CD14-positive monocyte (primary cell): ENCODE measurements at places on chromosomes 2 and 18.

DNA sequence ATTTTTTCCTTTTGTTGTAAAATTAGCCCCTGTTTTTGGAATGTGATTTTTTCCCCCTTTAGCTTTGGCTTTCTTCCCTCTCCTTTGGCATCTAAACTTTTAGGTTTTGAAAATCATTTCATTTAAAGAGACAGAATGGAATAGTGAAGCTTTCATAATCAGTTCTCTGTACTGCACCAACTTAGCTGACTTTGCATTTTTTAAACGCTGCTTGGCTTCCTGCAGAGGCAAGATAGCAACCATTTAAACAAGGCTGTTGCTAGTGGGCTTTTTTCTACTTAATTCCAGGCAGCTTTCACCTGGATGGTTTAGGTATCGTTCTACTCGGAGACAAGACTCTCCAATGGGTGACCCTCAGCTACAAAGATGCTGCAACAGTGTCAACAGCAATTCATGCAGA is 267.9 kb upstream of the PKDCC start:
- H3K27ac ChIP-seq, result no peak overlapping the region
- no peak for DNase-seq
- no peak overlapping the region for H3K4me3 ChIP-seq
- no peaks in the 10 kb centered on the region for H3K4me1 ChIP-seq
- no peaks in the 10 kb centered on the region for H3K27me3 ChIP-seq

DNA sequence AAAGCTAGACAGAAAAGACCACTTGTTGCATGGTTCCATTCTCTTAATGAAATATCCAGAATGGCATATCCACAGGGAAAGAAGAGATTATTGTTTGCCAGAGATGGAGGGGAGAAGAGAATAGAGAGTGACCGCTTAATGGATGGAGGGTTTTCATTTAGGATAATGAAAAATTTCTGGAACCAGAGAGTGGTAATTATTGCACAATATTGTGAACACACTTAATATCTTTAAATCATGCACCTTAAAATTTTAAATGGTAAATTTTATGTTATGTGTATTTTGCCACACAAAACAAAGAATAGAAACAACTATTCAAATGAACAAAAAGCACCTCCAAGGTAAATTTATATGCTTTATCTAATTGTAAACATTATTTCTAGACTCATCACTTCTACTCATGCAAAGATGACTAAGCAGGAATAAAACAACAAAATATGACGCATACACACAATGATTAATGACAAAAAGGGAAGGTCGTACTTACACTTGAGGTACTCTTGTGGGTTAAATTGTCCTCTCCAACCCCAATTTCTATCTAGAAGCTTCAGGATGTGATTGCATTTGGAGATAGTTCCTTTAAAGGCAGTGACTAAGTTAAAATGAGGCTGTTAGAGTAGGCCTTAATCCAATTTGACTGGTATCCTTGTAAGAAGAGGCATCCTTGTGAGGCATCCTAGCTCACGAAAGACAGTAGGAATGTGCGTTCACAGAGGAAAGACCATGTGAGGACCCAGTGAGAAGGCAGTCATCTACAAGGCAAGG is 18.7 kb upstream of the DHRS9 start:
- DNase-seq, result peak; percentile 83
- no peaks in the 10 kb centered on the region for H3K27me3 ChIP-seq
- no peak overlapping the region for H3K4me3 ChIP-seq
- peak overlapping the region; percentile 75 for H3K27ac ChIP-seq
- H3K36me3 ChIP-seq, result no peaks in the 10 kb centered on the region

DNA sequence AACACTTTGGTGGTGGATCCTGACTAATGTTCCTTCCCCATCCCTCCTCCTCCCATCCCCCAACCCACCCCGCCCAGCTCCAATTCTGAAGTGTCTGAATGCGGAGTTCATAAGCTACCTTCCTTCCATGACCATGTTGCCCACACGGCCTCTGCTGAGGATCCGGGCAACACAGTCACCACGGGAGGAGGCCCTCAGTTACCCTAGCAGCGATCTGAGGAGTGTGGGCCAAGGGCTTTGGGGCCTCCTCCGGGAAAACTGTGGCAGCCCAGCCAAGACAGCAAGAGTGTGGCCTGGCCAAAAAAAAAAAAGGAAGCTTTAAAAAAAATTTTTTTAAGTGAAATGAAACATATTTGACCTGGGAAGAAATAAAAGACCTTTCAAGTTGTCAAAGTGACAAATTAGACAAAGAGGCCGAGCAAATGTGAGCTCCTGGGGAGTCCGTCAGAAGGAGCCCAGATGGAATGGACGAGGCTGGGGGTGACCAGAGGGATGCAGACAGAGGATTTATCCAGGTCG is 169.0 kb upstream of the PKDCC start:
- H3K27ac ChIP-seq, result no peak overlapping the region
- DNase-seq, result no peak
- H3K4me1 ChIP-seq, result no peaks in the 10 kb centered on the region
- H3K4me3 ChIP-seq, result no peak overlapping the region

DNA sequence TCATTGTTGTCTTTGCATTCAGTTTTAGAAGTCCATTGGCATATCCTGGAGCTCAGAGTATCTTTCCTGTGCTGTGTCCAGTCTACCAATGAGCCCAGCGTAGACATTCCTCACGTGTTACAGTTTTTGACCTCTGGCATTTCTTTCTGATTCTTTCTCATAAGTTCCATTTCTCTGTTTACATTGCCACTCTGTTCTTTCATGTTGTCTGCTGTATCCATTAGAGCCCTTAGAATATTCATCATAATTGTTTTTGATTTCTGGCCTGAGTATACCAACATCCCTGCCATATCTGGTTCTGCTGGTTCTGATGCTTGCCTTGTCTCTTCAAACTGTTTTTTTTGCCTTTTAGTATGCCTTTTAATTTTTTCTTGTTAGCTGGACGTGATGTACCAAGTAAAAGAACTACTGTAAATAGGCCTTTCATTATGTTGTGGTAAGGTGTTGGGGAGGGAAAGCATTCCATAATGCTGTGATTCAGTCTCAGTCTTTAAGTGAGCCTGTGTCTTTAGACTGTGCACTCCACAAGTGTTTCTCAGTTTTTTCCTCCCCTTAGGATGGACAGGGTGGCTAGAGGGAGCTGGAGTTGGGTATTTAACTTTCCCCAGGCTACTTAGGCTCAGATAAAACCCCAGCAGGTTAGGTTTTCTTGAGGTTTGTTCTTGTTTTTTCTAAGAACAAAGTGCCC is 35.6 kb downstream of the CEP192 start:
- no peak overlapping the region for H3K4me3 ChIP-seq
- peaks cover 93% of the 10 kb centered on the region for H3K36me3 ChIP-seq
- no peaks in the 10 kb centered on the region for H3K27me3 ChIP-seq
- H3K27ac ChIP-seq, result no peak overlapping the region

GRCh38 chr2:204871231-204871953 is 326.1 kb downstream of the PARD3B start:
- no peaks in the 10 kb centered on the region for H3K4me1 ChIP-seq

GRCh38 chr2:35794796-35795450 is 560.7 kb upstream of the CRIM1 start:
- no peaks in the 10 kb centered on the region for H3K4me1 ChIP-seq
- H3K4me3 ChIP-seq, result no peak overlapping the region
- no peaks in the 10 kb centered on the region for H3K27me3 ChIP-seq
- no peaks in the 10 kb centered on the region for H3K36me3 ChIP-seq

DNA sequence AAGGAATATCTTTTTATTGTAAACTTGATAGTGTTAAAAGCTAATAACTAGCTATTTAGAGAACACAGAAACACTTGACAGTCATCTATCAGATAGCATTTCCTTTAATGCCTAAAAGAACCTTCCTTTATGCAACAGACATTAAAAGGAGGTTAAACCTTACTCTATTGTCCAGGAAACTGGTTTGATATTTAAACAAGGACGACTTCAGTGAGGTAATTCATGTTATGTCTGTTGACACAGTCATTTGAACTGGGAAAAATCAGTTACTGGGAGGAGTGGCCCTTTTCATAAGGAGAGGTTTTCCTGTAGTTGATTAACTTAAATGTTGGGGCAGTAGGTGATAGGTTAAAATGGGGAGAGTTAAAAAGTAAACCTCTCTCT is 6.7 kb downstream of the TGIF1 start:
- peaks cover 34% of the 10 kb centered on the region for H3K36me3 ChIP-seq
- no peak overlapping the region for H3K4me3 ChIP-seq
- DNase-seq, result no peak

DNA sequence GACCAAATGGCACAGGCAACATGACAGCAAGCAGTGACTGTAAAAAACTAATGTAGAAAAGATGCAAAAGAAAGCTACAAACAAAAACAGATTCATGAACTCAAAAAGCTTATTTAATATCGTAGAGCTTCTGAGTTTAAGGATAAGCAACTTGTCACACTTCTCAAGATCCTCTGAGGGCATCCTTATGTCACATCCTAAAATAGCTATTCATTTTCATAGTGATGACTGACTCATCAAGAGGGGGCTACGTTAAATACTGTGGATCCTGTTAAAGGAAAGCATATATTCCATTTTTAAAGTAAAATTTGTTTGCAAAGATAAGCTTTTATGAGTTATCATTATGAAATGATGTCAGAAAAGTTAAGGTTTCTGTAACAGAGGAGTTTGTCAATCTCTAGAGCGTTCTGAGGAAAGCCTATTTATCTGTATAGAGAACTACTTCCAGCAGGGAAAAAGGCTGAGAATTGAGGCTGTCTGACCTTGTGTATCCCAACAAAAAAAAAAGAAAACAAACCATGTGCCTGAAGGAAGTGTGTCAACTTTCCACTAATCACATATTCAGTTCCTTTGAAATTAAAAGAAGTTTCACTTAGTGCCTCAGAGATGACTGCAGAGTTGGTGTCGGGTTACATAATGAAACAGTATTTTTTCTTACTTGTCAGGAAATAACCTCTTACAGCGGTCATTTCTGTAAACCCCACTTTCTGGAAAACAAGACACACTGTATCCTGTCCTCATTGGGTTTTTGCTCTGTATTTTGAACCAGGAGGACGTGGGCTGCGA is 115.5 kb downstream of the ESCO1 start:
- no peaks in the 10 kb centered on the region for H3K36me3 ChIP-seq
- DNase-seq, result no peak
- no peak overlapping the region for H3K4me3 ChIP-seq
- H3K27ac ChIP-seq, result no peak overlapping the region

GRCh38 chr18:32427084-32427900 is 43.4 kb downstream of the GAREM1 start:
- DNase-seq, result no peak
- no peaks in the 10 kb centered on the region for H3K4me1 ChIP-seq
- H3K27me3 ChIP-seq, result no peaks in the 10 kb centered on the region
- no peaks in the 10 kb centered on the region for H3K36me3 ChIP-seq

- no peak for DNase-seq
- no peaks in the 10 kb centered on the region for H3K27me3 ChIP-seq
- H3K27ac ChIP-seq, result no peak overlapping the region
- H3K4me3 ChIP-seq, result no peak overlapping the region
- no peaks in the 10 kb centered on the region for H3K36me3 ChIP-seq
- H3K4me1 ChIP-seq, result no peaks in the 10 kb centered on the region
Observed at GRCh38 chr2:188798159-188798558, 176.0 kb upstream of the COL3A1 start.

- H3K27me3 ChIP-seq, result no peaks in the 10 kb centered on the region
- DNase-seq, result peak; percentile 43
- peaks cover 42% of the 10 kb centered on the region for H3K36me3 ChIP-seq
- H3K4me1 ChIP-seq, result no peaks in the 10 kb centered on the region
Observed at GRCh38 chr18:5424903-5425664, 118.7 kb downstream of the EPB41L3 start.

- peaks cover 32% of the 10 kb centered on the region for H3K27me3 ChIP-seq
- H3K27ac ChIP-seq, result no peak overlapping the region
- H3K36me3 ChIP-seq, result no peaks in the 10 kb centered on the region
- no peak for DNase-seq
- peaks cover 3% of the 10 kb centered on the region for H3K4me1 ChIP-seq
Observed at GRCh38 chr2:43631618-43632317, 5.3 kb upstream of the PLEKHH2 start.

DNA sequence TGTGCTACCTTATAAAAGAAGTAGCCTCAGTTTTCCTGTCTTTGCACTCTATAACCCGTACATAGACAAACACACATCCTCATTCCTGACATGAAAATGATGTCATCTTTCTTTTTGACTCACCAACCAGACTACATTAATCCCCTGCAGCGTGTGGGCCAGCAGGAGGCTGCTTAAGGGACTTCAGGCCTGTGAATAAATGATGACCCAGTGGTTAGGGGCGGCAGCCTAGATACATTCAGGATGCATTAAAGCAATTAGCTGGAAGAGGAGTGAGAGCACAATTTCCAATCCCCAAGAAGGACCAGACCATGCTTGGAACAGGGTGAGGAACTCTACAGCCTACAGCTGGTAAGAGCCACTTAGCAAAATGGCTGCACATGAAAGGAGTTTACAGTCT is 57.3 kb upstream of the KLF7 start:
- no peaks in the 10 kb centered on the region for H3K36me3 ChIP-seq
- no peak overlapping the region for H3K4me3 ChIP-seq
- no peak overlapping the region for H3K27ac ChIP-seq
- peaks cover 9% of the 10 kb centered on the region for H3K4me1 ChIP-seq
- no peak for DNase-seq

DNA sequence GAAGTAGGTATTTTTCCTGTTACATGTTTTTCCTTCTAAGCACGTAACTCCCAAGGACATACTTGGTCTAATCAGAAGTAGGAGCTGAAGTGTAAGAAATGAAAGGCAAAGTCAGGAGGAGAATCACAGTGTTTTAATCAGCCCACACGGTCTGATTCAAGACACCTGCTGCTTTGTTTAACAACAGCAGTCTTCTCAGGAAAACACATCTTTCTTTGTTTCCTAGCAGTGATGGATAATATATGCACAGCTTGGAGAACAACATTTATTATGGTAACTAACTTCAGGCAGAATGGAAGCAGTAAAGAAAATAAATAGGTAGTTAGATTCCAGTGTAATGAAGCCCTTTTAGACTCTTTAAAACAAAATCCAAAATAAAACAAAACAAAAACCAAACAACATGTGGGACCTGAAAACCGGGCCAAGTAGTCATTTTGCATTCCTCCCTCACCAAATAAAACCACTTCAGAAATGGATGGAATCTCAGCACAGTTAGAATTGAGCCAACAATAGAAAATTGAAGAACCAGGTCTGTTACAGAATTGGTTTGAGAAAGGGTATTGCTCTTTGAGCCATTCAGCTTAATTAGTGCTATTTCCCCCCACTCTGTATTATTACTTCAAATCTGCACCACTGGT is 61.1 kb upstream of the UGP2 start:
- DNase-seq, result no peak
- no peak overlapping the region for H3K4me3 ChIP-seq
- H3K27ac ChIP-seq, result no peak overlapping the region
- no peaks in the 10 kb centered on the region for H3K36me3 ChIP-seq

- DNase-seq, result no peak
- no peaks in the 10 kb centered on the region for H3K27me3 ChIP-seq
- no peaks in the 10 kb centered on the region for H3K36me3 ChIP-seq
- no peaks in the 10 kb centered on the region for H3K4me1 ChIP-seq
- H3K27ac ChIP-seq, result no peak overlapping the region
Observed at GRCh38 chr2:26989156-26989555, 18.7 kb downstream of the MAPRE3 start.

GRCh38 chr2:211407076-211407475 is 850.7 kb downstream of the CPS1 start:
- H3K4me3 ChIP-seq, result no peak overlapping the region
- no peak for DNase-seq
- H3K27ac ChIP-seq, result no peak overlapping the region
- H3K4me1 ChIP-seq, result no peaks in the 10 kb centered on the region
- no peaks in the 10 kb centered on the region for H3K27me3 ChIP-seq
- no peaks in the 10 kb centered on the region for H3K36me3 ChIP-seq
